Large intestine (tissue), 12 donors: ENCODE measurements at places on chromosomes 12 and 14.

GRCh38 chr14:103070971-103071542 is 13.0 kb upstream of the LBHD2 start:
- DNase-seq = no peak

- DNase-seq = no peak
These were observed 4.5 kb upstream of the AQP2 start for GRCh38 chr12:49946086-49946485.

GRCh38 chr12:43749016-43749415 is 9.6 kb downstream of the PUS7L start:
- DNase-seq = no peak

DNA sequence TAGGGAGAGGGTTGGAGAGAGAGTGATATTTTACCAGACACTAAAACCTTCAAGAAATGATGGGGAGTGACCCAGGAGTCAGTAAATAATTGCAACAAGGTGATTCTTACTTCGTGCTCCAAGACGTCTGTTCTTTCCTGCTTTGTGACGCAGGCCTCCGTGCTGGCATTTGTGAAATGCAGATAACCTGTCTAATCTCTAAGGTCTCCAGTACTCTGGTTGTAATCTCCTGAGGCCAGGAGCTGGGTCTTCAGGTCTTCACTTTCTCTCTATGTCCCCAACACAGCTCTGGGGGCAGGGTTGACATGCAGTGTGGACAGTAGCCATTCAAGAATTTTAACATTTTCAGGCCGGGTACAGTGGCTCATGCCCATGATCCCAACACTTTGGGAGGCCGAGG is 53.1 kb downstream of the CD9 start:
- DNase-seq = no peak

GRCh38 chr12:109717390-109718357 is 4.0 kb downstream of the FAM222A start:
- no peak for DNase-seq

DNA sequence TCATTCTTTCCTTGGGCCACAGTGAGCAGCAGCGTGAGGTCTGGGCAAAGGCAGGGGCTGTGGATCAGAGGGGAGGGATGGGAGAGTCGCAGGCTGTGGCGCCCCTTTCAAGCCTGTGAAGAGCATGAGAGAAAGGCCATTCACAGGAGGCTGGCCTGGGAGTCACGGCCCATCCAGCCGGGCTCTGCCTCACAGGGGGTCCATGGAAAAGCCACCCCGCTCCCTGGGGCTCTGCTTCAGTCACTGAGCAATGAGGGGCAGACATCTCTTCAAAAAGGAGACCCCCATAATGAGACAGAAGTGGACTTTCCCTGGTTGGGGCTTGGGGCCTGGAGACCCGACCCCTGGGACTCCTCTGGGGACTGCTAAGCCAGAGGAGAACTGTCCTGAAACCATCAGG is 117.0 kb upstream of the GSC start:
- no peak for DNase-seq
